Activated CD4-positive, alpha-beta T cell treated with anti-CD3 and anti-CD28 coated beads, Interleukin-2, amount 10 ng/mL, durations not matched to agents 7 days and 5 days (primary cell): ENCODE measurements at places on chromosomes 16 and 17. TPM values are rescaled to one million over a fixed set of nuclear protein-coding genes. Genes with fewer than 3 reads are reported as not detected.

DNA sequence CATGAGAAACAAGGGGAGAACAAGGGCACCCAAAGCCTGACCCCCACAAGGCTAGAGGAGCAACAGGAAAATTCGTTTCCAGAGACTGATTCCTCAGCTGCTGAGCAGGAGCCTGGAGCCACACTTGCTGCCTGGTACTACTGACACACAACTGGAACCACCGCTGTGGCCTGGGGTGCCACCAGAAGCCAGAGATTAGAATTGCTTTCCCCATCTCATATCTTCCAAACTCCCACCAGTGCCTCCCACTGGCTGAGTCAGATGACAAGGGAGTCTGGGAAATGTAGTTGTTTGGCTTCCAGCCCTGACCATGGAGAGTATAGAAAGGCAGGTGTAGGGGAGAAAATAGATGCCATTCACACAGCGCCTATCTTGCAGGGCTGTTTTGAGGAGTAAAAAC lies 4.1 kb upstream of the TMEM11 start:
- no peak for DNase-seq
- peaks cover 38% of the 10 kb centered on the region for H3K4me1 ChIP-seq
- no peak overlapping the region for H3K4me3 ChIP-seq
- H3K27ac ChIP-seq, result no peak overlapping the region

DNA sequence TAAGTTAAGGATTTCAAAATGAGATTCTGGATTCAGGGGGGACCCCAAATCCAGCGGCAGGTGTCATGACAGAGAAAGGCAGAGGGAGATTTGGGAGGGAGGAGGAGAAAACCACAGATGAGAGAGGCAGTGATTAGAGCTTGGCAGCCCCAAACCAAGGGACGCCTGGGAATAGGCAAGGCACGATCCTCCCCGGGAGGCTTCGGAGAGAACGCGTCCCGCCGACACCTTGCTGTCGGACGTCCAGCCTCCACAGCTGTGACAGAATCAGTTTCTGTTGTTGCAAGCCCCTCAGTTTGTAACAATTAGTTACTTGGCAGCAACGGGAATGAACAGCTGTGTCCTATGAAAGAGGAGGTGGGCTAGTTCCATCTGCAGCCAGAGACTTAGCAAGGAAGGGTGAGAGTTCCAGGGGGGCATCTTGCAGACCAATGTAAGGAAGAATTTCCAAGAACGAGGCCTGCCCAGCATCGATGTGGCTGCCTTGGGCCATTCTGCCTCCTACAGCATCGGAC lies 110.7 kb upstream of the SDK2 start:
- peak overlapping the region; percentile 25 for H3K27ac ChIP-seq
- DNase-seq, result no peak
- no peak overlapping the region for H3K4me3 ChIP-seq
- peaks cover 6% of the 10 kb centered on the region for H3K4me1 ChIP-seq
- peaks cover 4% of the 10 kb centered on the region for H3K27me3 ChIP-seq

KRTAP9-1 gene
- not detected for total RNA-seq

MRPL10 gene
- 51.9 TPM for total RNA-seq
